Dorsolateral prefrontal cortex (tissue), 122 donors: ENCODE measurements at places on chromosomes 3 and 15. TPM values are rescaled to one million over a fixed set of nuclear protein-coding genes. Genes with fewer than 3 reads are reported as not detected.

The MOBP gene
- total RNA-seq: 372 TPM

The SLC2A2 gene
- not detected for total RNA-seq

The PAK6 gene
- total RNA-seq: 32.7 TPM

The APBA2 gene
- 150 TPM for total RNA-seq

The MESP1 gene
- total RNA-seq: 14.9 TPM

The FBXO40 gene
- 2.1 TPM for total RNA-seq

The SLC6A6 gene
- 33.1 TPM for total RNA-seq

The CPB1 gene
- 1.1 TPM for total RNA-seq

The DHFR2 gene
- 10.6 TPM for total RNA-seq

The SEMA3F gene
- total RNA-seq: 9.8 TPM

The ATP13A5 gene
- 1.5 TPM for total RNA-seq

The C3orf85 gene
- total RNA-seq: not detected

The ZBTB11 gene
- 34.2 TPM for total RNA-seq

The PCSK6 gene
- total RNA-seq: 114 TPM

The CPNE9 gene
- total RNA-seq: 23.6 TPM

The ANKDD1A gene
- 34.5 TPM for total RNA-seq

The PRRT3 gene
- 34.5 TPM for total RNA-seq

The ACP3 gene
- 2.2 TPM for total RNA-seq

The ARPP21 gene
- 168 TPM for total RNA-seq

The TRIM42 gene
- not detected for total RNA-seq

The PLCL2 gene
- 38.6 TPM for total RNA-seq

The OR5K2 gene
- total RNA-seq: not detected

The CLRN1 gene
- total RNA-seq: not detected

The SLC9C1 gene
- not detected for total RNA-seq

The DZIP3 gene
- 78.6 TPM for total RNA-seq

The TLR9 gene
- 0.97 TPM for total RNA-seq

The SLC7A14 gene
- total RNA-seq: 32.6 TPM

The NR1I2 gene
- 0.20 TPM for total RNA-seq

The LNP1 gene
- 4.4 TPM for total RNA-seq

The CCK gene
- 338 TPM for total RNA-seq

The GOLGA8G gene
- not detected for total RNA-seq

The MME gene
- total RNA-seq: 1.3 TPM

The SLC12A1 gene
- 1.2 TPM for total RNA-seq

The CD47 gene
- 134 TPM for total RNA-seq

The HDC gene
- total RNA-seq: not detected

The NDN gene
- total RNA-seq: 57.7 TPM

The CADPS gene
- total RNA-seq: 169 TPM

The INSYN1 gene
- 111 TPM for total RNA-seq

The LRRC31 gene
- not detected for total RNA-seq

The KBTBD12 gene
- 5.7 TPM for total RNA-seq

The SAMD7 gene
- total RNA-seq: not detected

The SNRPN gene
- total RNA-seq: 772 TPM

The CD86 gene
- total RNA-seq: 4.0 TPM

The PLEKHO2 gene
- total RNA-seq: 19.8 TPM

The ILDR1 gene
- not detected for total RNA-seq

The LRTM1 gene
- total RNA-seq: not detected

The LCTL gene
- 0.86 TPM for total RNA-seq

The RHCG gene
- 6.9 TPM for total RNA-seq

The ITGA11 gene
- total RNA-seq: 3.0 TPM

The PIGBOS1 gene
- 6.8 TPM for total RNA-seq

The SAXO2 gene
- total RNA-seq: 8.3 TPM

The LYSMD4 gene
- 39.6 TPM for total RNA-seq

The CAND2 gene
- total RNA-seq: 30.9 TPM
